ENCODE measurements at places on chromosomes 11 and 22.

DNA sequence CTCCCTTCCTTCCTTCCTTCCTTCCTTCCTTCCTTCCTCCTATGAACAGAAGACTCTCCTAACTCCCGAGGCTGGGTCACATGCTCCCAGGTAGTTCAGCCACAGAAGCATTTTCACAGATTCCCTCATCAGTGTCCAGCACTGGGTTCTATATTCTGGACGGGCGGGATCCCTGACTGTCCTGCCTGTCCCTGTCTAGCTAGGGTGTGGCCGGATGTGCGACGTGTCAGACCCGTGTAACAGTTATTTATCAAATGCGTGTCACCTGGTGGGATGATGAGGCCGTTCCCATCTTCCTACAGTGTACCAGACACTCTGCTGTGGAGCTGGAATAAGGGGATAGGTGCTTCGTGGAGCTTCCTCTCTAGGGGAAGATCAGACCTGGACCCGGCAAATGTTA is 901.0 kb downstream of the BRD1 start:
- H3K4me3 ChIP-seq = no peak overlapping the region
- H3K36me3 ChIP-seq = no peaks in the 10 kb centered on the region
- peaks cover 3% of the 10 kb centered on the region for H3K27me3 ChIP-seq

DNA sequence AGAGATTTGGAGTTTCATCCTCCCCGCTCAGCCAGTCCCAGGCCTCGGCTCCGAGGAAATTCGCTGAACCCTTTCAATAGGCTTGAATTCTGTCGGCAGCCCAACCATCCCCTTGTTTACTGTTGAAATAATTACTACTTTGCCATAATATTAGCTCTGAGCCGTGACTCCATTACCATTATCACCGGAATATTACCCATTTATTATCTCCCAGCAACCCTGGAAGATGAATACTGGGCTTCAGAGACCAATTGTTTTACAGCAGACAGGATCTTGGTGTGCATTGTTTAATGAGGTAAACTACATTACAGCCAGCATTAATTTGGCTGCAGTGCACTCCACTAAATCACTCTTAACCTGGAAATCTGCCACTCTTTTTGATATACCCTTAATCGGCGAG is 867.4 kb downstream of the NTM start:
- H3K4me3 ChIP-seq = no peak overlapping the region
- H3K27ac ChIP-seq = no peak overlapping the region
- peaks cover 21% of the 10 kb centered on the region for H3K36me3 ChIP-seq
- H3K27me3 ChIP-seq = no peaks in the 10 kb centered on the region
- H3K4me1 ChIP-seq = peaks cover 2% of the 10 kb centered on the region
- DNase-seq = no peak

- H3K4me3 ChIP-seq = peak overlapping the region; percentile 68
- peaks cover 33% of the 10 kb centered on the region for H3K27me3 ChIP-seq
- peaks cover 13% of the 10 kb centered on the region for H3K36me3 ChIP-seq
- peak; percentile 13 for DNase-seq
- no peak overlapping the region for H3K27ac ChIP-seq
- H3K4me1 ChIP-seq = peaks cover 12% of the 10 kb centered on the region
These were observed 346 bp downstream of the PPFIBP2 start for GRCh38 chr11:7514099-7514591.

GRCh38 chr11:77140231-77140851 is 12.3 kb downstream of the MYO7A start:
- H3K4me1 ChIP-seq = peaks cover 6% of the 10 kb centered on the region
- no peaks in the 10 kb centered on the region for H3K36me3 ChIP-seq

DNA sequence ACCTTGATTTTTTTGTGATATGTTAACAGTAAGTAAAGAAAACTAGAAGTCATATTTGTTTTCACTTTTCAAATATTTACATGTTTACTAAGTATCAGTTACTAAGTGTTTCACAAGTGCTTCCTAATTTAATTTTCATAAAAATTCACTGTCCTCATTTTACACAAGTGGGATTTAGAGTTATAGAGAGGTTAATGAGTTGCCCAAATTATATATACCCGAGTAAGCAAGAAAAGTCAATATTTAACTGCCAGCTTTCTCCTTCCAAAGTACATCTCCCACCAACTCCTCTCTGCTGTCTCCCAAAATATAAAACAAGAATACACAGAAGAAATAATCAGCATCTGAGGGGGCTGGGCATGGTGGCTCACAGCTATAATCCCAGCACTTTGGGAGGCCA is 896.7 kb upstream of the ANO3 start:
- no peak overlapping the region for H3K4me3 ChIP-seq
- no peaks in the 10 kb centered on the region for H3K36me3 ChIP-seq
- no peaks in the 10 kb centered on the region for H3K4me1 ChIP-seq
- H3K27me3 ChIP-seq = no peaks in the 10 kb centered on the region
- H3K27ac ChIP-seq = no peak overlapping the region

- H3K36me3 ChIP-seq = peaks cover 19% of the 10 kb centered on the region
- H3K27ac ChIP-seq = no peak overlapping the region
- no peak overlapping the region for H3K4me3 ChIP-seq
- H3K27me3 ChIP-seq = no peaks in the 10 kb centered on the region
These were observed 6.9 kb downstream of the RAB6A start for GRCh38 chr11:73753938-73754337.

DNA sequence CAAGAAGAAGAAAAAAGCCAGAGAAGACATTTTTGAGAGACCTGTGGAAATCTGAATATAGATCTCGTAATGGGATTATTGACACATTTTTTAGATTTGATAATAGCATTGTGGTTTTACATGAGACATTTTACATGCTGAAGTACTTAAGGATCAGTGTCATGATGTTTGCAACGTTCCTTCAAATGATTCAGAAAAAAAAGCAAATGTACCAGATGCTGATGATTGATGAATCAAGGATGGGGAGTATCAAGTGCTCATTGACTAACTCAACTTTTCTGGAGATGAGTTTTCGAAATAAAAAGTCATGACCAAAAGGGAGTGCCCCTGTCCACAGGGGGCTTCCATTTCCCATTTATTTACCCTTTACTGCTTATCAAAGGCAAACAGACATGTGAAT is 207.0 kb upstream of the SORL1-AS1 start:
- no peaks in the 10 kb centered on the region for H3K36me3 ChIP-seq
- DNase-seq = no peak
- H3K27me3 ChIP-seq = no peaks in the 10 kb centered on the region
- no peak overlapping the region for H3K27ac ChIP-seq

DNA sequence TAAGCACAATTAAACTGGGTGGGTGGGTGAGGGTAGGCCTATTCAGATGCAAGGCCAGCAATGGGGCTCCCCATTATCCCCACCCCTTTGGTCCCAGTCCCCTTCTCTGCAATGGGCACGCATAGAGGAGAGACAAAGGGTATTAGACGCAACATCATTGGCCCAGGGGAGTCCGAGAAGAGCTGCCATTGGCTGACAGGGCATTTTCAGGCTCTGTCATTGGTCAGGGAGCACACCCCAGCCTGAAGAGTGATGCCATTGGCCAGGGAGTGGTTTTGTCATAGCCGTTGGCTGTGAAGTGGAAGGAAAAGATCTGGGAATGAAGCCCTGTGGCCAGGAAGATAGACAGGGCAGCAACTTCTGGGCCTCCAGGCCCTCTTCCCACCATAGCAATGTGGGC is 2.8 kb upstream of the TRIM3 start:
- no peak for DNase-seq
- H3K4me1 ChIP-seq = peaks cover 16% of the 10 kb centered on the region
- H3K27ac ChIP-seq = no peak overlapping the region
- H3K27me3 ChIP-seq = no peaks in the 10 kb centered on the region

DNA sequence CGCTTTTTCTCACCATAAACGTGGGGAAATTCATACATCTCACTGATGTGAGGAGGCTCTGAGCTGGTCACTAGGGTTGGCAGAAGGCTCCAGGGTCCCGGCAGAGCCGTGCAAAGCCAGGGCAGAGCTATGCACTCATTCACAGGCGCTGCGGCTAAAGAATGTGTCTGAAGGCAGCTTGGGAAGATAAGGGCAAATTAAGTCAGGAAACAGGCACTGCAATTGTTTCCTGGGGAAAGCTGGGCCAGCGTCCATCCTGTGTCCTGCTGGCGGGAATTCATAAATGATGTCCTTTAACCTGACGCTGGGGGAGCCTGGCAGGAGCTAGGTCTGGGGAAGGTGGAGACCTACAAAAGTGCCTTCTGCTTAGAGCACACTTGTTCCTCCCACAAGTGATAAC is 27.6 kb downstream of the PKNOX2 start:
- H3K4me1 ChIP-seq = peaks cover 4% of the 10 kb centered on the region
- no peak overlapping the region for H3K27ac ChIP-seq
- peaks cover 54% of the 10 kb centered on the region for H3K36me3 ChIP-seq
- H3K27me3 ChIP-seq = no peaks in the 10 kb centered on the region
- no peak for DNase-seq

- peaks cover 17% of the 10 kb centered on the region for H3K4me1 ChIP-seq
- no peak overlapping the region for H3K27ac ChIP-seq
- H3K27me3 ChIP-seq = peaks cover 94% of the 10 kb centered on the region
- DNase-seq = no peak
- H3K36me3 ChIP-seq = no peaks in the 10 kb centered on the region
These were observed 106.7 kb upstream of the HSD17B12 start for GRCh38 chr11:43573873-43574272.

GRCh38 chr11:34909415-34909814 is 6.8 kb downstream of the APIP start:
- H3K4me1 ChIP-seq = no peaks in the 10 kb centered on the region
- H3K36me3 ChIP-seq = peaks cover 4% of the 10 kb centered on the region
- H3K27me3 ChIP-seq = no peaks in the 10 kb centered on the region
- no peak overlapping the region for H3K27ac ChIP-seq

DNA sequence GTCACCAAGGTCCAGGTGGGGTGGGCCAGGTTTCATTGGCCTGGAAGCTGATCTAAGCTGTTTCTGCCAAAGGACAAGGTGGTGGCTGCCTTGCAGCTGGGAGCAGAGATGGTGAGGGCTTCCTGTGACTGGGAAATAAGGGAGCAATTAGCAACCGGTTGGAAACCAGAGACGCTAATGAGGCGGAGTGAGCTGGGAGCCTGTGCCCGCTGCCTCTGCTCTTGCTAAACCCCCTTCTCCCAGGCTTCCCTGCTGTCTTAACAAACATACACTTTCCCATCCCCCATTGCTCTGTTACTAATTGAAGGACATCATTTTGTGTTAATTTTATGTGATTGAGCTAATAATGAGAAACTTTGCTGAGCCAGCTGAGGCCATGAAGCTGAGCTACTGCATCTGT is 121.8 kb downstream of the INSC start:
- H3K36me3 ChIP-seq = no peaks in the 10 kb centered on the region
- no peak for DNase-seq
- no peak overlapping the region for H3K27ac ChIP-seq
- no peak overlapping the region for H3K4me3 ChIP-seq

DNA sequence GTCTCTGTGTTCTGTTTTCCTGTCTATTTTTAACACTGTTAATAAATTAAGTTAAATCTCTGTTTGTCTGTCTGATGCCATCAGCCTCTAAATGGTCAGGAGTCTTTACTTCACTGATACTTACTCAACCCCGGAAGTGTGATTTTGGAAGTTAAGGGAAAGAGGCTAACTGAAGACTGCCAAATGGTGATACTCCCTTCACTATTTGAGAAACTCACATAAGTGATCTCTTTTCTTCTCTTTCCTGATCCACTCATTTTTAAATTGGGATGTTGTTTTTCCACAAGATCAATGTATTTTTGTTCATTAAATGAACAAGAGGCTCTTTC is 389 bp upstream of the CASP12 start:
- H3K27ac ChIP-seq = no peak overlapping the region
- no peaks in the 10 kb centered on the region for H3K36me3 ChIP-seq
- peak overlapping the region; percentile 46 for H3K4me3 ChIP-seq
- no peaks in the 10 kb centered on the region for H3K4me1 ChIP-seq

DNA sequence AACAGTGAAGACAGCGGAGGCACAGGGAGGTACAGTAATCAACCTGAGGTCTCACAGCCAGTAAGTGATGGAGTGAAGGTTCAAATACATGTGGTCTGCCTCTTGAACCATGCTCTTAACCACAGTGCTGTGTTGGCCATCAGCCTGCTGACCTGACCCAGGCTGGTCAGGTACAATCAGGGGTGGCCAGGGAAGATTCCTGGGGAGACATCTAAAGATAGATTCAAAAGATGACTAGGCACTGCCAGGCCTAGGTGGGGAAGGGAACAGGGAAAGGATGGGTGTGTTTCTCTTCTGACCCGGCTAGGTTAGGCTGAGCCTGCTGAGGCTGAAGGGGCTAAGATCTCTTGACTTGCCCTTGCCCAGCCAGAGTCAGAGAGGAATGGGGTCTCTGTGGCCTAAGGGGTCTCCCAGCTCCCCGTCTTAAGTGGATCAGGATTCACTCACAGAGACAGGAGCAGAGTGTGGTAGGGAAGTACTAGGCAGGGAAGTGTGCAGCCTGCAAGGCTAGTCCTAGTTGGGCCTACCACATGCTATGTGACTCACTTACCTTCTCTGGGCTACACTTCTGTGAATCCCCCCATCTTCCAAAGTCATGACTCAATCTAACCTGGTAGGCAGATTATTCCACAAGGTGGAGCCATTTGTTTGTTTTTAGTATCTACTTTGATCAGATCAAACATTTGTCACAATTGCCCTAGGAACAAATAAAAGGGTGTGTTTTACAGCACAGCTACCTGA is 10.4 kb upstream of the SREBF2 start:
- H3K27me3 ChIP-seq = no peaks in the 10 kb centered on the region
- peaks cover 32% of the 10 kb centered on the region for H3K4me1 ChIP-seq
- peak; percentile 83 for DNase-seq
- H3K27ac ChIP-seq = no peak overlapping the region
- H3K36me3 ChIP-seq = peaks cover 32% of the 10 kb centered on the region
